NCI-H1436 (cell line): ENCODE measurements at places on chromosomes 4 and X.

GRCh38 chr4:101014417-101014816, 332.9 kb downstream of the PPP3CA start:
- DNase-seq, result no peak

- DNase-seq, result no peak
These were observed 86.2 kb upstream of the FRMPD4 start for GRCh38 chrX:12052109-12052508.

DNA sequence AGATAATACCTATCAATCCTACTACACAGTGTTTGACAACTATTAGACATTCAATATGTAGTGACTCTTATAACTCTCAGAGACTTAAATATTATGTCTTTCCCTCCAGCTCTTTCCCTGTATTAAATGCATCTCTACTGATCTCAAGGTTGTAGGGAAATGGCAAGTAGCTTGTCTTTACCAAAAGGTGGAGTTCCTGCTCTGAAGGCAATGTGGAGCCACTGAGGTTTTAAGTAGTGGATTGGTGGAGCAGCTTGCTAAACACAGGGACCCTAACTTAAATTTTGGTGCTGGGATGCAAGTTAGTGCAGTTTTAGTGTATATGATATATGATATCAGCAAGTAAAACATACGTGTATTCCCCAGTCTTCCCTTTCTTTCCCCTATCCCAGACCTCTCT, 13.1 kb downstream of the FNIP2 start:
- no peak for DNase-seq

DNA sequence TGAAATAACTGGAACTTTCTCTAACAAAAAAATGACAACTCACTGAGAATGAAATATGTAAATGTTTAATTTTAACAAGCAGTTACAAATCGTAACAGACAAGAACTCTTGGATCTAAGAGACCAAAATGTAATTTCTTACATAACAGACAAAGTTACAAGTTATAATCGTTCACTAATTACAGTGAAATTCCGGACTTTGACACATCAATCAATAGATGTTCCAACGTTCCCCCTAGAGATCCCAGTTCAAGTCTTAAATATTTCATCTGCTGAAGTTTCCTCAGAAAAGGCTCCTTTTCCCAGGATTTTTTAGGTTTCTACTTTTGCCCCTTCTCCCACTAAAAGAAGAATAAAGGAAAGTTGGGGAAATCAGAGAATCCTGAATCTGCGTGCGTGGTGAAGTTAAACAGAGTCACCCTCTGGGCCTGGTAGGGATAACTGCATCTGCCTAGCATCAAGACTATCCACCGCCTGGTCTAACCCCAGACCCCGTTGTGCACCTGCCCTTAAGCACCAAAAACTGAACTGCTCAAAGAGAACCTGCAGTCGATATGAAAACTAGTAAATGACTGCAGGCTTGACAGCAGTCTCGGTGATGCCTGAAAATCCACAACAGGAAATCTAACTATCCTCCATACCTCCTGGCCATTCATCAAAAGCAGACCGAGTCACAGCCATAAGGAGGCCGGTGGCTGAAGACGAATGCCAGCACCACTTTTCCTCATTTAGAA, 2.3 kb downstream of the IRF2 start:
- DNase-seq, result no peak

- peak; percentile 6 for DNase-seq
These were observed 104.2 kb downstream of the AFF1 start for GRCh38 chr4:87038837-87039615.

GRCh38 chr4:185839194-185839712, 27.3 kb upstream of the SORBS2 start:
- DNase-seq, result no peak

DNA sequence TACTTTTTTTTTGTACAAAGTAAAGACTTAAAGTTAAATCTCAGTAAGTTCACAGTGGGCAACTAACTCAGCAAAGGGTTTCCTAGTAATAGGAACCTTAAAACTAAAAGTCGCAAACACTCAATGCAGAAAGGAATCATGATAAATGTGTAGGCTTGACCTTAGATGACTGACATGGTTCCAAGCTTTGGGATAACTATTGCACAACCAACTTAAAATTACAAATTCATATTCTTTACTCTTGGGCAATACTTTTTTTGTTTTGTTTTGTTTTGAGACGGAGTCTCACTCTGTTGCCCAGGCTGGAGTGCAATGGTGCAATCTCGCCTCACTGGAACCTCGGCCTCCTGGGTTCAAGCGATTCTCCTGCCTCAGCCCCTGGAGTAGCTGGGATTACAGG, 8.2 kb downstream of the ELOVL6 start:
- DNase-seq, result no peak
